Endodermal cell (in vitro differentiated cells): ENCODE measurements at places on chromosomes 12 and 14. TPM values are rescaled to one million over a fixed set of nuclear protein-coding genes. Genes with fewer than 3 reads are reported as not detected.
A peak's percentile ranks its signal among the peaks of the same experiment; 100 is the strongest.

Gene DGLUCY
- total RNA-seq = 26.7 to 29.8 TPM (median 28.6 TPM) in 3 replicates

GRCh38 chr12:7107636-7108002 is 1.4 kb downstream of the C1RL start:
- no peak for DNase-seq

Gene AICDA
- total RNA-seq = 0.41 TPM in 1 of 2 replicates, not detected in the other

GRCh38 chr12:2453761-2454090 is 341.0 kb upstream of the FKBP4 start:
- no peak for DNase-seq

GRCh38 chr14:100610511-100611217 is 23.4 kb upstream of the BEGAIN start:
- DNase-seq = peak; percentile 29

Gene CPNE8
- total RNA-seq = 8.7 TPM in 2 replicates

Gene ADAM21
- total RNA-seq = 0.18 TPM in 1 of 3 replicates, not detected in the others

DNA sequence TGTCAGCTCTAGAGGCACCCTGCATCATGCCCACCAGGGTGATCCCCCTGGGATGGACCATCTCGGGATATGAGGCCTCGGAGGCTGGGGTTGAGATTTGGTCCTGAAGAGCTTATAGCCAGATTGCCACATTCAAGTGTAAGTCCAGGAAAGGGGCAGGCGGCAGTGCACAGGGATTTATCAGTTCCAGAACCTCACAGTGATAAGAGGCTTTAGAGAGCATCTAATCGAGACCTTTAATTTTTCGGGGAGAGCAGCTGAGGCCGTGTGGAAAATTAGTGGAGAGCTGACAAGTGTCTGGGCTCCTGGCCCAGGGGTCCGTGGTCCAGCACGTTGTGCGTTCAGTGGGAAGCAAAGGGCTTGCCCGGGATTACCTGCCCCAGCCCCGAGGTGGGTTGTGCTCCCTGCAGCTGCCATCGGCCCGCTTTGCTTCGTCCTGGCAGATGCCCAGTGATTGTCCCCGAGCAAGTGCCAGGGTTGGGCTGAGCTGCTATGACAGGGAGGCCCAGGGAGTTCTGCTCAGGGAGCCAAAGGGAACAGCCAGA is 52.1 kb downstream of the C14orf132 start:
- DNase-seq = peak; percentile 35

DNA sequence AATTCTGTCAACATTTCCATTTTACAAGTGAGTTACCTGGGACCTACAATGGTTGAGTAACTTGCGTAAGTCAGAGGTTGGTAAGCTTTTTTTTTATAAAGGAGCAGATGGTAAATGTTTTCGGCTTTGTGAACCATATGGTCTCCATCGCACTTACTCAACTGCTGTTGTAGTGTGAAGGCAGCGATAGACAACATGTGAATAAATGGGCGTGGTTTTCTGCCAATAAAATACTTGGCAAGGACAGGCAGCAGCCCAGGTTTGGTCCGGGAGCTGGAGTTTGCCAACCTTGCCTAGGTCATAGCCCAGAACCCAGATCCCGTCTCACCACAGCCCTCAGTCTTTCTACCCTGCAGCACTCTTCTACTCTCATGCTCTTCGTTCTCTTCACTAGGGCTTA is 6.3 kb downstream of the DDX55 start:
- no peak for DNase-seq

DNA sequence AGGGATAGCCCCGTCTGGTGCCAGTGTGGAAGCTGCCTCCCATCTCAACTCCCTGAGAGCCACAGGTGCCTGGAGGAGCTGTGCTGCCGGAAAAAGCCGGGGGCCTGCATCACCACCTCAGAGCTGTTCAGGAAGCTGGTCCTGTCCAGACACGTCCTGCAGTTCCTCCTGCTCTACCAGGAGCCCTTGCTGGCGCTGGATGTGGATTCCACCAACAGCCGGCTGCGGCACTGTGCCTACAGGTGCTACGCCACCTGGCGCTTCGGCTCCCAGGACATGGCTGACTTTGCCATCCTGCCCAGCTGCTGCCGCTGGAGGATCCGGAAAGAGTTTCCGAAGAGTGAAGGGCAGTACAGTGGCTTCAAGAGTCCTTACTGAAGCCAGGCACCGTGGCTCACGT is 25.5 kb upstream of the P2RX4 start:
- peak; percentile 70 for DNase-seq

GRCh38 chr12:118880720-118881493 is 100.4 kb upstream of the SRRM4 start:
- no peak for DNase-seq

Gene TTLL5
- total RNA-seq = 47.4 and 54.2 TPM in 2 replicates

- DNase-seq = no peak
Measured at GRCh38 chr12:52818388-52818787, 4.5 kb upstream of the KRT4 start.

Gene VRTN
- total RNA-seq = 43.8 to 65.7 TPM (median 61.8 TPM) in 3 replicates

Gene LMNTD1
- 53.2 and 54.7 TPM in 2 replicates for total RNA-seq

GRCh38 chr12:56565510-56566101 is 44.0 kb downstream of the RBMS2 start:
- peak; percentile 77 for DNase-seq

Gene ARPC3
- total RNA-seq = 207 and 218 TPM in 2 replicates

Gene ACOT6
- total RNA-seq = 0.27 TPM in 1 of 3 replicates, not detected in the others

Gene MSRB3
- total RNA-seq = 0.45 to 2.1 TPM (median 1.5 TPM) in 3 replicates

DNA sequence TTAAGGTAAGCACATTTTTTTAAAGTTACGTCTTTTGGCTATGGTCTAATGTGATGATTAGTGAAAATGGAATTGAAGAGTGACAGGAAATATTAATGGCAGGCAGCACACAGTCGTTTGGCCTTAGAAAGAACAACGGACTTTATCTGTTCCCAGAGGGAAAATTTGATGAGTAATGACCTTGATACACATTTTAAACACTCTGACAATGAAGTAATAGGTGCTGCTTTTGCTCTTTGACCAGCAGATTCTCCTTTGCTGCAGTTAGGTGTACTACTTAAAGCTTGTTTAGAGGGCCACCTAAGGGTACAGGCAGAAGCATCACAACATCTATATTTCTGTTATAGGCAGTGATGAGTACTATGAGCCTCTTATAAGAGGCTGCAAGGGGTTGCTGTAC is 27.1 kb upstream of the RNU6-8 start:
- DNase-seq = no peak

GRCh38 chr12:110661337-110661972 is 27.5 kb downstream of the HVCN1 start:
- DNase-seq = no peak

- DNase-seq = no peak
Measured at GRCh38 chr12:124359671-124360581, 65.0 kb downstream of the RFLNA start.

GRCh38 chr12:70178038-70178437 is 65.2 kb upstream of the CNOT2 start:
- no peak for DNase-seq

GRCh38 chr14:58702441-58703160 is 64.8 kb downstream of the DACT1 start:
- DNase-seq = no peak

DNA sequence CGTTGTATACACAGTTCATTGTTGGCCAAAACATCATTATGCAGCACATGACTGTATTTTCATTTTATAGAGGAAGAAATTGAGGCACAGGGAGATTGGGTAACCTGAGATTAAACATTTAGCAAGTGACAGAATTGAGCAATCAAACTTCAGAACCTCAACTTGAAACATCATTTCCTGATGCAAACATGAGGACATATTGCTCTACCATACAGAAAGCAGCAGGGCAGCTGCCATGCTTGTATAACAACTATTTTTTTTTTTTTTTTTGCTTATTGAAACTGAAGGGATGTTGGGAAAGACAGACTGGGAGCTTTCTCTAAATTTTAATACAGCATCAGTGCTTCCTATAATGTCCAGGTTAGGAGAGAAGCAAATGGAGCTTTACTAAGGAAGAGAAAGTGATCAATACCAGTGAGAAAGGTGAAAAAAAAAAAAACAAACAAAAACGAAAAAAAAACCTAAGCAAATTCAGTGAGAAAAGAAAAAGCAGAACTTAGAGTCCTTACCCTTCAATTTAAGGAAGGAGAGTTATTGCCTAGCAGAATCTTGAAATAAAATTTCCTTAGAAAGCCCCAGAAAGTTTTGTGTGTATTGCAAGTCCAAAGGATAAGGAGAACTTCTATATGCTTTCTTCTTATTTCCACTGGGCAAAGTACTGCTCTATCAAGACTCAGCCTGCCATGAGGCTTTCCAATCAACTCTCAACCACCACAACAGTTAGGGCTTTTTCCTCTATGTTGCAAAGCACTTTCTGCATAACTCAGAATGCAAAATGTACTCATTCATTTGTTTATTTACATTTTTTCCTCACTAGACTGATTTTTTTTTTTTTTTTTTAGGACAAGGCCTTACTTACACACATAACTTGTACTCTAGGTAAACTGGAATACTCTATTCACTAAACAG is 21.6 kb downstream of the BTG1 start:
- DNase-seq = no peak

DNA sequence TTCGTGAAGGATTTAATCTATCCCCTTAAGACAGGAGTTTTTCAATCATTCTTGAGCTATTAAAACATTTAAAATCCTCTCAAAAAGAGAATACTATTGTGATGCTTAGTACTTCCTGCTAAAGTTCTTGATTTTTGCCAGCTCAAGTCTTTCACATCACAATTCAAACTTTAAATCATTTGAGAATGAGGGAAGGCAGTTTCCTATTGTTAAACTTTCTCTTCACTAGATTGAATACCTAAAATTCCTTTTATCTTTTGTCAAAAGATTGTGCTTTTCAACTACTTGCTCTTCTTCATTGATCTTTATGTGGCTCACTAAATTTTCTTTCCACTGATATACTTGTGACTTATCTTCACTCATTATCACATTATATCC is 44.1 kb downstream of the ABCD2 start:
- DNase-seq = no peak
